NK-92 treated with Interleukin-12 subunit alpha and Interleukin-12 subunit beta, amount 100 ng/mL, for 24 hours (cell line): ENCODE measurements at places on chromosomes 2 and 18.

- DNase-seq: no peak
Measured at GRCh38 chr2:64260093-64260803, 116.0 kb upstream of the PELI1 start.

GRCh38 chr2:66428986-66429612 is 5.8 kb upstream of the MEIS1 start:
- DNase-seq: no peak

DNA sequence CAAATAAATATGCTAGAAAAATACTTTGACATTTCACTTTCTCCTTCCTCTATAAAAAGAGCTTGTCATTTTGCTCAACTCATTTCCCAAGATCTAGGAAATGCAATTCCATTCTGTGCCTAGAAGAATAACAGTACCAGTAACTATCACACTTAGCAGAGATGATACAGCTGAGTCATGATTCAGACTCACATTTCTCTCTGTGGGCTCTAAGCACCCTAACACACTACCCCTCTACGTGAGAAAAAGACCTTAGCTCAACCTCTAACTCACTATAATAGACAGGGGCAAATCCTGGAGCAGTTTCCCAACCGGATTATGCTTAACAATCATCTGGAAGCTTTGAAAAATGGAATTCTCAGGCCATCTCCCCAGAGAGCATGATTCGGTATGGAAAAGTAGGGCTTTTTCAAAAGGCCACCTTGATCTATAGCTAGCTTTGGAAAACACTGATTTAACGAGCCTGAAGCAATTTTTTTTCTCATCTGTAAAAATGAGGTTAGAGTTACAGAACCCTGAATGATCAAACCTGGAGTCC is 1312.3 kb upstream of the PIK3C3 start:
- DNase-seq: no peak

DNA sequence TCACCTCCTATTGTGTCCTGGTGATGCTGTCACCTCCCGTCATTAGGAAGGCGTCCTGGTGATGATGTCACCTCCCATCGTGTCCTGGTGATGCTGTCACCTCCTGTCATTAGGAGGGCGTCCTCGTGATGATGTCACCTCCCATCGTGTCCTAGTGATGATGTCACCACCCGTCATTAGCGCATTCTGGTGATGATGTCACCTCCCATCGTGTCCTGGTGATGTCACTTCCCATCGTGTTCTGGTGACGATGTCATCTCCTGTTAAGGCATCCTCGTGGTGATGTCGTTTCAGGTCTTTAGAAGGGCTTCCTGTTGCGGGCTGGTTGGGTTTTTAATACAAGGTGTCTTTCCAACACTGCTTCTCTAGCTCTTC is 40.7 kb downstream of the CTDP1 start:
- DNase-seq: no peak

- no peak for DNase-seq
Measured at GRCh38 chr2:673016-673415, 4.2 kb downstream of the TMEM18 start.
